IPS-NIHi11 (cell line): ENCODE measurements at places on chromosomes 7 and 10.

- peak; percentile 96 for DNase-seq
Observed at GRCh38 chr10:75395066-75395931, 6.3 kb downstream of the ZNF503 start.

DNA sequence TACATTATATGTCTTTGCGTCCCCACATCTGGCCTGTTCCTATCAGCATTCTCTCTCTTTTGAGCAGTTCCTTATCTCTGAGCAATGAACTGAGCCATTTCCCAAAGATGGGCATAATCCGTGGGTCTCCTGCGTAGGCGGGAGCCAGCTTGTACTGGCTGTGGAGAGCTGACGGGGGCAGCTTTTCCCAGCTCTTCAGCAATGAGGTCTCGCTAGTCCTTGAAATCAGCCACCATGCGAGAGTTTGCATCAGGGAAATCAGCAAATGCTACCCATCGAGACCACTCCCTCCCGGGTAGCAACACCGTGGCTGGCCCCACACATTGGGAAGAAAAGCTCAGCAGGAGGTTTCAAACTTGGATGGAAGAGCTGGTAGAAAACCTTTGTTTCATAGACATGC is 51.9 kb upstream of the FAM180A start:
- DNase-seq = peak; percentile 48

- no peak for DNase-seq
Observed at GRCh38 chr7:105677817-105678573, 96.7 kb upstream of the EFCAB10 start.

DNA sequence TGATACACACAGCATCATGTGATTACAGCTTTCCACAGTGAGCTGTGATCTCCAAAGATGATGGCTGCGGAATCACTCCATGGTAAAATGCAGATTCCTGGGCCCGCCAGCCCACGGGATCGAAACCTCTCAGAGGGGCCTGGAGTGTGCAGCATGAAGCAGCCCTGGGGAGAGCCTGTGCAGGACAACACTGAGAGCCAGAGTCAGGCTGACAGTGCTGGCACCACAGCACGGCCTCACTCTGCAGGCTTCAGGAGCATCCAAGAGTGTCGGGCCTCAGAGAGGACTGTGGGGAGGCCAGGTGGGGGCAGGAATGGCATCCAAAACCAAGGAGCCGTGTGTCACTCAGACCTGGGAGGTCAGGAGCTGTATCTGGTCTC is 533.4 kb downstream of the TCERG1L start:
- DNase-seq = no peak

DNA sequence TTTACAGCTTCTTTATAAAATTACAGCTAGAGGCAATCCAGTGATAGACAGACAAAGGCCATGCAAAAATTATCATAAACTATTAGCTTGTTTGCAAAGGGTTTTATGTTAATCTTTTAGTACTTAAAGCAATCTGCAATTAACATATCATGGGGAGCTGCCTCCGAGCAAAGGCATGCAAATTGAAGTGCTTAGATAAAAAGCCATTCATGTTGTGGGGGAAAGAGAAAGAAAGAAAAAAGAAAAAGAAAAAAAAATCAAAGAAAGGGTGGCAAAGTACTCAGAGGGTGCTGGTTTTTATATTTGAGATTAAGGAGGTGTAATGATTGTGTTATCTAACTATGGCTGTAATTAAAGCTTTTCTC is 799.5 kb downstream of the LRMDA start:
- no peak for DNase-seq

- no peak for DNase-seq
Observed at GRCh38 chr7:46153951-46154787, 233.1 kb upstream of the IGFBP3 start.

DNA sequence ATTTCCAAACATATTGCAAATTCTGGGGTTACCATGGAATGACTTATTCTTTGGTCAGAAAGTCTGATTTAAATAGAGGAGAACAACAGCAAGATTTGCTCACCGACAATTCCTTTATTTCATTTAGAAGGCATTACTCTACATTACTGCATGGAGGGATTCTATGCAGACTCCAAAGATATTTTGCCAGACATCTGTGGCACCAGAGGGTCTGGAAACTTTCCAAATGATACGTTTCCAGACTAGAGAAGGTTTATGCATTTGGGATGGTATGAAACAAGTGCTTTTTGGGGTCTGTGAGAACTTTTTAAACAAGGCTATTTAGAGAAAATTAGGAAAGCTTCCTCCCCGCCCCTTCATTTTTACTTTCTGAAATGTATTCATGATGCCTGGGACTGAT is 125.3 kb downstream of the SAMD9 start:
- DNase-seq = no peak

GRCh38 chr10:86666538-86666937 is 1.8 kb upstream of the LDB3 start:
- no peak for DNase-seq

- no peak for DNase-seq
Observed at GRCh38 chr10:14801723-14802122, 27.0 kb upstream of the FAM107B start.

- no peak for DNase-seq
Observed at GRCh38 chr10:53836638-53837037, 964.4 kb downstream of the PCDH15 start.

- no peak for DNase-seq
Observed at GRCh38 chr7:129828078-129828762, 124.5 kb downstream of the UBE2H start.

GRCh38 chr7:28774261-28774988 is 183.7 kb downstream of the TRIL start:
- no peak for DNase-seq

- no peak for DNase-seq
Observed at GRCh38 chr10:89248990-89249389, 2.6 kb downstream of the LIPA start.

- peak; percentile 29 for DNase-seq
Observed at GRCh38 chr7:142711746-142712616, 37.3 kb upstream of the PRSS1 start.

GRCh38 chr10:81026591-81026990 is 488.9 kb downstream of the SH2D4B start:
- no peak for DNase-seq

- no peak for DNase-seq
Observed at GRCh38 chr7:1531979-1532455, 1.5 kb downstream of the MAFK start.

- DNase-seq = no peak
Observed at GRCh38 chr10:71219918-71220688, 7.7 kb downstream of the UNC5B start.

DNA sequence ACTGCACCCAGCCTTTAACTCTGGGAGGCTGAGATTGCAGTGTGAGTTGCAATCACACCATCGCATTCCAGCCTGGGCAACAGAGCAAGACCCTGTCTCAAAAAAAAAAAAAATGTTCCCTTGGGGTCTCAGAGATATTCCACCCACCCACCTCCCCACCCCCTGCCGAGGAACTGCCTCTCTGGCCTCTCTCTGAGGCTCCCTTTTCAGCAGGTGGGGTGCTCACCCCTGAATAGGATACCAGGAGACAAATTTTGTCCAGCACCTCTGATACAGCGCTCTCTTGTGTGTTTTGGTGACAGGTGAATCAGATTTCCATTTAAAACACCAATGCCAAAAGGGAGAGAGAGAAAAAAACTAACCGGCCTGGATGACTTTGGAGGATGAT is 92.6 kb upstream of the KIF5B start:
- no peak for DNase-seq

DNA sequence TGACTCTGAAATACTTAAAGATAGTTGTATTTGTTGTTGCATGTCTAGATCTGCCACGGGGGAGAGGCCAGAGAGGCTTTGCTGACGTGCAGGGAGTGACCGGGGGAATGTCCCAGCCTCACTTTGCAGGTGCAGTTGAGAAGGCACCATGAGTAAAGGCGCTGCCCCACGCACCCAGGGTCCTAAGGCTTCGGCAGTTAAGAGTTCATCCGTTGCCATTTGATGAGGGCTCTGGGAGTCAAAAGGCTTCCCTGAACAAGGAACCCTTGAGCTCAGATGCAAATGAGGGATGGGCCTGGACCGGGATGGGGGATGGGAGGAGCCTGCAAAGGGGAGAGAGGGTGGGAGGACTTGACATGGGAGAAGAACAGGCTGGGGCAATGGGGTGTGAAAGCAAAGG is 20.4 kb downstream of the PPP2R2D start:
- peak; percentile 61 for DNase-seq

- DNase-seq = peak; percentile 86
Observed at GRCh38 chr10:98028168-98028770, 2.2 kb downstream of the CRTAC1 start.

DNA sequence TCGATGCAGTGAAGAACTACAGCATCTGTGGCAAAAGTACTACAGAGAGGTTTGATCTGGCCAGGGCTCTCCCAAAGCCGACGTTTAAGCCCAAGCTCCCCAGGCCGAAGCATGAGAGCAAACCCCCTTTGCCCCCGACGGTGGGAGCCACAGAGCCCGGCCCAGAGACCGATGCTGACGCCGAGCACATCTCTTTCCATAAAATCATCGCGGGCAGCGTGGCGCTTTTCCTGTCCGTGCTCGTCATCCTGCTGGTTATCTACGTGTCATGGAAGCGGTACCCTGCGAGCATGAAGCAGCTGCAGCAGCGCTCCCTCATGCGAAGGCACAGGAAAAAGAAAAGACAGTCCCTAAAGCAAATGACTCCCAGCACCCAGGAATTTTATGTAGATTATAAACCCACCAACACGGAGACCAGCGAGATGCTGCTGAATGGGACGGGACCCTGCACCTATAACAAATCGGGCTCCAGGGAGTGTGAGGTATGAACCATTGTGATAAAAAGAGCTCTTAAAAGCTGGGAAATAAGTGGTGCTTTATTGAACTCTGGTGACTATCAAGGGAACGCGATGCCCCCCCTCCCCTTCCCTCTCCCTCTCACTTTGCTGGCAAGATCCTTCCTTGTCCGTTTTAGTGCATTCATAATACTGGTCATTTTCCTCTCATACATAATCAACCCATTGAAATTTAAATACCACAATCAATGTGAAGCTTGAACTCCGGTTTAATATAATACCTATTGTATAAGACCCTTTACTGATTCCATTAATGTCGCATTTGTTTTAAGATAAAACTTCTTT is 2.3 kb downstream of the LRRTM3 start:
- DNase-seq = no peak

DNA sequence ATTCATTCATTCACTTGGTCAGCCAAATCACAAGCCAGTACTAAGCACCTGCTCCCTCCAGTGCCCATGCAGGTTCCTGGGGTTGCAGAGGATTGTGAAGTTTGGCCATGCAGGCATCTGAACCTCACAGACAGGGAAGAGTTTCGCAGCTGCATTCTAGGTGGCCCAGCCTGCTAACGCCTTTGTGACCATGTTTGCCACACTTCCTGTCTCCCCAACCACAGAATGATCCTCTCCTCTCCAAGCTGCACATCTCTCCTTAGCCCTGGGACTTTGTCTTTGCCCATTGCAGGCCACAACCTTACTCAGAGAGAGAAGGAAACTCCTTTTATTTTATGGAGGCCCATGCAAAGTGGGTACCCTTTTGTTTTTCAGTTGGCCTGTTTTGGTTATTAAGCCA is 31.8 kb downstream of the EPDR1 start:
- DNase-seq = no peak

DNA sequence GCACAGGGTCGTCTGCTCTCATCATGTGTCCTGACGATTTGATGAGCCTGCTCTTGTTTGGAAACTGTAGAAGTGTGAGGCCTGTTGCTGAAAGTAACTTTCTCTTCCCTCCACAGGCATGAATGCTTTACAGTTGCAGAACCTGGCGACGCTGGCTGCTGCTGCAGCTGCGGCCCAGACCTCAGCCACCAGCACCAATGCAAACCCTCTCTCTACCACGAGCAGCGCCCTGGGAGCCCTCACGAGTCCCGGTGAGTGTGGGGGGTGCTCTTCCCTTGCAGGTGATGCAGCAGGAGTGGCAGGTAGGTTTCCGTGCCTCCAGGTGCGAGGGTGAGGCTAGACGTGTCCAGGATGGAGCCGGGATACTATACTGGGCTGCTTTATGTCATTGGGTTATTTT is 270.6 kb downstream of the CELF2 start:
- no peak for DNase-seq

DNA sequence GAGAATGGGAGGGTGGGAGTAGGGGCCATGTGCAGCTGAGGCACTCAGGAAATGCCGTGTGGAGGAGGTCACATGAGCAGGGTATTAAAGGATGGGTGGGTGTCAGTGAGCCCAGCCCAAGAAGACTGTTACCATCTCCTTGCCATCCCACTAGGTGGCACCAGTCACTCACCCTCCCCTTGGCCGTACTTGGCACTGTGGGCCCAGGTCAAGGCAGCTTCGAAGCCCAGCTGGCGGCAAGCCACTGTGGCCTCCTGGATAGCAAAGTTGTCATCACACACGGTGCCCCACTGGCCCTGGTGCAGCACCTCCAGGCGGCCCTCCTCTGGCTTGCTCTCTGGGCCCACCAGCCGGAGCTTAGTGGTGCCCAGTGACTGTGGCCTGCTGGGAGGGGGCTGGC is 5.4 kb downstream of the LOXL4 start:
- peak; percentile 67 for DNase-seq
